ENCODE measurements at places on chromosomes 3 and 15.

DNA sequence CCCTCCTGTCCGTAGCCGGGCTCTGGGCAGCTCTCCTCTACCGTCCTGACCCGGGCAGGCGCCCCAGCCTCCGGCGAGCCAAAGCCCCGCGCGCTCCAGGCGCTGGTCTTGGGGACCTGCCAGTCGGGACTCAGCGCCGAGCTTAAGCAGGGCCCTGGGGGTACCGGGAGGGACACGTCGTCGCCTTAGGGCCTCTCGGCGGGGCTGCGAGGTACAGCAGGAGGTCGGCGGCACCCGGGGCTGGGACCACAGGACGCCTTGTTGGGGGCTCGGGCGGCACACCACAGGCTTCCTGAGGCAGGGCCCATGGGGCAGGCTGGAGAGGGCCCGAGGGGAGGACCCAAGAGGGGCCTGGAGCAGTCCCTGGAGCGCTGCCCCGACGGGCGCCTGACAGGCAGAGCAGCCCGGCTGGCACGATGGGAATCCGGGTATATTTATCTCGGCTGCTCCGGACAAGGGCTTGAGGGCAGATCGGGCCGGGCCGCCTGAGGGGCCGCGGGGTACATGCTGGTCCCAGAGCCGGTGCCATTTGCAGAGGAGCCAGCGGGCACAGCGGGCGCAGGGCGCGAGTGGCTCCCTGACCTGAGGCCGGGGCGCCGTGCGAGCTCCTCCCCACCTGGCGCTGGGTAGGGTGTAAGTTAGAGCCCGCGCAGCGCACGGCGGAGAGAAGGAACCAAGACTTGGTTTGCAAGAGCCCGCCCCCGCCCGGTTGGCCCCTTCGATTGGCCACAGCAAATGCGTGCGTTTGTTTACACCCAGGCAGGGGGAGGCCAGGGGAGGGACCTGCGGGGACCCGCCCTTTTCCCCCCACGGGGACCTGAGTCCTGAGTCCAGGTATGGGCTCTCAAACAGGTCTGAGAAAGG lies 574 bp downstream of the SLC38A3 start:
- no peak for DNase-seq

- no peak for DNase-seq
These were observed 120.5 kb upstream of the PROK2 start for GRCh38 chr3:71905426-71905825.

GRCh38 chr3:72776-73175 lies 123.8 kb upstream of the CHL1 start:
- peak; percentile 70 for DNase-seq

GRCh38 chr3:61979638-61980037 lies 393.7 kb downstream of the FEZF2 start:
- peak; percentile 36 for DNase-seq

DNA sequence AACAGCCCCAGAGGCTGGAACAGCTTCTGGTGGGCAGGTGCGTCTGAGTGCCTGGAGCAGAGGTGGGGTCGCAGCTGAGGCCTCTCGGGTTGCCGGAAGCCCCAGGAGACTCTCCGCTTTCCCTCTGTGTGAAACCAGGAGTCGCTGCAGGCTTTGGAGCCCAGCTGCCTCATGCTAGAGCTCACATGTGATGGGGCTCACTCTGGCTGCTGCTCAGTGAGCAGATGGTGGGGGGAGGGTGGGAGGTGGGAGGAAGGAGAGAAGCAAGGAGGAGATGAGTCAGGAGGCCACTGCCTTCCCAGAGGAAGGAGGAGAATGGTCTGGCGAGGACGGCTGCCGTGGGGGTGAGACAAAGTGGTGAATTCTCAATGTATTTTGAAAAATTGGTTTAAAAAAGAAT lies 290.1 kb upstream of the CHRNA7 start:
- DNase-seq = peak; percentile 60

DNA sequence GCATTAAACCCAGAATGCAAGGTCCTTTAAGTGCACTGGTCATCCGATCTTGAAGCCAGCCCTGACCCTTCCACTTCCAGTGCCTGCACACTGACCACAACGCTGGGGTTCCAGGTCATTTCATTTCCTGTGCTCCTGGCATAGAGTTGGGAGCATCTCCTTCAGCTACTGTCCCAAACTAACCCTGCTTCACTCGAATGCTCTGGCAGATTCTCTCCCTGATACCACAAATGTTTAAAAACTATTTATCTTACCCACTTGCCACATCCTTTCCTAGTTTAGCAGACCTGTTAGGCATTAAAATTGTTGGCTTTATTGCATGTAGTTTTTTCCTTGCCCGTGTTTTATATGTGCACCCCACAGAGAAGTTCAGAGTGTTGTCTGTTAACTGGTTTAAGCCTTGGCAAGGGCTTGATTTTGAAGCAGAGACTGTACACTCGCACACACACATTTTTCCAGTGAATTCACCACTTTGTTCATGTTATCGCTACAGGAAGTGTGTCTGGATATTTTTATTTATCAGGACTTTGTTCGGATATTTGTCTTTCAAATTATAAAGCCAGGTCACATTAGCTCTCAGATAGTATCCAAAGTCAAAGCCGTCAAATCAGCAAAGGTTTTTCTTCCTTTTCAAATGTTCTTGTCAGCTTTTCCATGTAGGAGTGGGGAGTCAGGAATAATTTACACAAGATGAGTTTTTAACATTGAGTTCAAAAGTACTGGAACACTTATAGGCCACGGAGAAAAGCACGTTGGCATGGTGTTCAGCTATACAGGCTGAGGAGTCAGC lies 77.3 kb downstream of the ABI3BP start:
- no peak for DNase-seq

DNA sequence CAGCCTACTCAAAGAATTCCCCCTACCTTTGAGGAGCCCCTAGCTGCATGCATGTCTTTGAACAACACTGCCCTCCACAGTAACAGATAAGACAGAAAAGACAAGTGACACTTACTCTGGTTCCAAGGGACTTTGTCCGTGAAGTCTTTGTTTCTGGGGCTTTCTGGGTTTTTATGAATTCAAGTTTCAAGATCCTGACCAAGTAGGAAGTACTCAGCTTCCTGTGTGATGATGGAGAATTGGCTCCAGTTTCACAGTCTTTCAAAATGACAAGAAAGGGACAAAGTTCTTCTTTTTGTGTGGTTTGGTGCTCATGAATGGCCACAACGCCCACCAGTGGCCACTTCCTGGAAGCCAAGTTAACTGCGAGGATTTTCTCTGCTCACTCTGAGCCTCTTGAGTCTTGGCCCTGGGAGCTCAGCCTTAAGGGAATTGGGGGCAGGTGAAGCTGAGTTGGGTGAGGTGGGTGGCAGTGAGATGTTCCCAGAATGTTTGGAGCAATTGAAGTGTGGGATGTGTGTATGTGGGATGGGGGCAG lies at the start of gene CCR1:
CCR1 (minus strand) TSS at position 147 of the 538 bp plus-strand sequence. CDS start 4,000 bp downstream, outside the sequence.
- peak; percentile 35 for DNase-seq

DNA sequence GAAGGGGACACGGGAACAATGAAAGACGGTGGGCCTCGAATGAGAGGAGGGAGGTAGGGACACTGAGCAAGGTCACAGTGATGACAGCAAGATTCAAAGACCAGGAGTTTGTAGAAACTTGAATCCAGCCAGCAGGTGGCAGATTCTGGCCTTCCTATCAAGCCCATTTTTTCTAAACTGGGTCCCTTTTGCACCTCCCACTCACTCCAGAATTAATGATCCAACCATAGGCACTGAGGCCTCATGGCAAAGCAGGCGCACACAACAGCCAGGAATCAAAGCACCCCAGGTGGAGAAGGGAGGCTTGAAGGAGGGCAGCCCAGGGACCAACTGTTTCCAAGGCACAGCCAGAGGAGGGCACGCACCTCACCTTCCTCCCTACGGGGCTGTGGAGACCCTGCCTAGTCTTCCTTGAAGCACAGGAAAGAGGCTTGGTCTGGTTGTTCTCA lies 90.2 kb downstream of the ANP32A start:
- peak; percentile 61 for DNase-seq

GRCh38 chr15:76206325-76206976 lies 104.8 kb downstream of the ETFA start:
- peak; percentile 91 for DNase-seq

Data from cardiac fibroblast (primary cell).